ENCODE measurements at places on chromosomes 12 and 14.

DNA sequence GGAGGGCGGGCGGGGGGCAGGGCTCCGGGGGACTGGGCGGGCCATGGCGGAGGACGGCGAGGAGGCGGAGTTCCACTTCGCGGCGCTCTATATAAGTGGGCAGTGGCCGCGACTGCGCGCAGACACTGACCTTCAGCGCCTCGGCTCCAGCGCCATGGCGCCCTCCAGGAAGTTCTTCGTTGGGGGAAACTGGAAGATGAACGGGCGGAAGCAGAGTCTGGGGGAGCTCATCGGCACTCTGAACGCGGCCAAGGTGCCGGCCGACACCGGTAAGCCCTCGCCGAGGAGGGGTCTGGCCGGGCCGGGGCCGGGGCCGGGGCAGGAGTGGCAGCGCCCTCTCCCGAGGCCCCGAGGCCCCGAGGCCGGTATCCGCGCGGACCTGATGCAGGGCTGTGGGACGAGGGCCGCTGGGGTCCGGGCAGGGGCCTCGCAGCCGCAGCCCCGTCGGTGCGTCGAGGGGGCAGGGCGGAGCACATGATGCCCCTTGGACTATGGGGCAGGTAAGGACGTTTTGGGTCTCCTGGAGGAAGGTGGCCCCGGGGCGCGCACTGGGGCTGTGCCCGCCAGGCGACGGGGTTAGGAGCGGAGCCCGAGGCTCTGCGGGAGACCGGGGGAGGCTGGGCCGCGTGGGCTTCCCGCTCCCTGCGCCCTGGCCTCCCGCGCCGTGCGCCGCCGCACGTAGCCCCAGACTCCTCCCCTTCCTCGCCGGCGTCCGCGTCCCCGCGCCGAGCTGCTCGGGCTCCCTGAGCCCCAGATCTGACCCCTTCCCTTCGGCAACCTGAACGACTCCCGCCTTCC lies at the start of gene TPI1:
Gene TPI1 (plus strand): TSS at position 119 of the 798 bp plus-strand sequence. CDS start 36 bp downstream, at position 155.
- DNase-seq, result peak; percentile 79

- DNase-seq, result no peak
Measured at GRCh38 chr14:54451121-54451601, 10.0 kb upstream of the CNIH1 start.

DNA sequence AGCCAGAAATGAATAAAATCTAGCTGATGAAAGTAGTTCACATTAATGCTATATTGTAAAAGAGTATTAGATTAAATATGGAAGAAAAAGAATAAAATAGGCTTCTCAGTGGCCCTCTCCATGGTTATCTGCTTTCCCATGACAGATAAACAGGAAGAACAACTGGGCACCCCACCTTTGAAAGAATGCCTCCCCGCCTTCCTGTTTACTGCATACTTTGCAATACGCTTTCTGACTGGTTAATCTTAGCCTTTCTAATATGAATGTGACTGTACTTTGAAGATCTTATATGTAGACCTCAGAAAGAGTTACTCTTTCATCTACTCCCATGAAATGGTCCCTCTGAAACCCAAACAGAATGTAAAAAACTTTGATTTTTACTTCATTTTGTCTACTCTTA lies 34.1 kb upstream of the DAAM1 start:
- DNase-seq, result no peak

DNA sequence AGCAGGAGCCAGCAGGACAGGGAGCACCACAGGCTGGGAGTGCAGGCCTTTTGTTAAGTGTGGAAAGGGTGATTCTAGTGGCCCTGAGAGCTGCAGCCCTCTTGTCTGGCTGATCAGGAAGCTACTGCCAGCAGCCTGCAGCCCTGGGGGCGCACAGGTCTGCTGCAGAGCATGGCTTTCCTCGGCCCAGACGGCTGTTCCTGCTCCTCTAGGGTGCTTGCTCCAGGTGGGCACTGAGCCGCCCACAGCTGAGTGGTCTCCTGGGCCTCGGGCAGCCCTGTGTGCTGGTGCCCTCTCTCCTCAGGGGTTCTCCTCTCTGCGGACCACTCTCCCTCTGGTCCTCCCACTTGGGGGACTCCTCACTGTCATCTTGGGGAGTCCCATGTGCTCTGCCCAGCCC lies 18.9 kb downstream of the CCDC88C start:
- DNase-seq, result peak; percentile 69

DNA sequence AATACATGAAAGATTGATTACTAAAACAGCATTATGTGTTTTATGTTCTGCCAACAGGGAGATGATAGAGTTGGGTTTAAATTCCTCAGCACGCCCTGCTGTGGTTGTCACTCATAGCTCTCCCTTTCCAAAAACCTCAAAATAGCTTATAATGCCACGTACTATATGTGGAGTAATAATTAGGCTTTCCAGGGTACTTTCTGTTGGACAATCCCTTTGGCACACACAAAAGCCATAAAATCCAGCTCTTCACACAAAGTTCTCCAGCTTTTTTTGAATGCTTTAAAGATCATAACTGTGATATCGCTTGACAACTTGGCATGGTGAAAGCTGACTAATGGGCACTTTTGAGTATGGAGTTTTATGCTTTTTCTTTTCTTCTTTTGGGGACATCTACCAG lies 145.3 kb upstream of the DCN start:
- DNase-seq, result no peak

GRCh38 chr12:6082613-6083012 lies 41.9 kb downstream of the VWF start:
- no peak for DNase-seq

DNA sequence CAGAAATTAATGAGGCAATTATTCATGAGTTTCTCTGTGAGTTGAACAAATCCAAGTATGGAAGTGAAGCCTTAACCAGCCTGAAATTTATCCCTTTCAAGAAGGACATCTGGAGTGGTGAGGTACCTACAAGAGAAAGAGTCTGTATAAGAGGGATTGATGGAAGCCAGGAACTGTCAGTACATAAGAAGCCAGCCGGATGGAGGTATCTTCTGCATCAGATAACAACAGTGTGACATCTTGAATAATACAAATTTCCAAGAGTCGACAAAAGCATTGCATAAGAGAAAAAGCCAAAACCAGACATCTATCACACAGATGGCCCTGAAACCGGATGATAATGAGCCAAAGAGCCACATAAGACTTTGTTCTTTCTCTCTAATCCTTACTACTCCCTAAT lies 781.2 kb downstream of the FLRT2 start:
- no peak for DNase-seq

Data from OCI-LY7 (cell line).